H9 (cell line): ENCODE measurements at places on chromosomes 6 and 20.
A peak's percentile ranks its signal among the peaks of the same experiment; 100 is the strongest.

DNA sequence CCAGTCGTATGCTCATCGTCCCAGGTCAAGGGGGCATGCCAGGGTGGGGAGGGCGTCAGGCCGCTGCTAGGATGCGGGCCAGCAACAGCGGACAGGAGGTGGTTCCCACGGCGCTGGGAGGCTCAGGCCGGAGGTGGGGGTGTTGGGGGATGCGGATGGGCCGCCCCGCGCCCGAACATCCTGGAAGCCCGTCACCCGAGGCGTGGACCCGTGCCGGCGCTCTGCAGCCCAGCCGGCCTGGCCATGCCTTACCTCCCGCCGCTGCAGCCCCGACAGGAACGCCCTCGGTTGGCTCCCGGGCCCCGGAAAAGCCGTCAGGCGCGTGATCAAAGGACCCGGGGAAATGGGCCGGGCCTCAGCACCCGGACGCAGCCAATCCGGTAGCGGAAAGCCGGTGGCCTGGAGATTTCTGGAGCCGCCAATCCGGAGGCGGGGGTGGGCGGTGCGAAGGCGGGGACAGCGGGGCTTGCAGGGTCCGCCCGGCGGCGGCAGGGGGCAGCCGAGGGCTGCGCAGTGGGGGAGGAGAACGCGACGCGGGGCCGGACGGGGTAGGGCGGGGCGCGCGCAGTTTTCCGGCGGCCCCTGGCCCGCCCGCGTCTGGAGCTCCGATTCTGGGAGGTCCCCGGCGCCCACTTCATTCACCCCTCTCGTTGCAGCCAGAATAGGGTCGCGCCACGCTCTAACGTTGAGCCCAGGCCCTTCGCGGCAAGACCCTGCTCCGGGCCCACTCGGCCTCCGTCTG, at the start of gene SMIM29:
TSS of gene SMIM29 (minus strand) at position 280 of the 742 bp plus-strand sequence. CDS start 1,215 bp downstream, outside the sequence.
- peak; percentile 98 for DNase-seq

- no peak for DNase-seq
Observed at GRCh38 chr20:1858871-1859270, 36.3 kb upstream of the SIRPA start.

GRCh38 chr6:80767808-80768207, 661.3 kb downstream of the BCKDHB start:
- DNase-seq = peak; percentile 25

- no peak for DNase-seq
Observed at GRCh38 chr6:136960781-136961180, 38.7 kb downstream of the SLC35D3 start.

GRCh38 chr20:14069796-14070195, 74.5 kb downstream of the MACROD2 start:
- no peak for DNase-seq
